ENCODE measurements at places on chromosomes 3 and 15.

- DNase-seq: no peak
Observed at GRCh38 chr3:85254738-85255137, 295.9 kb downstream of the CADM2 start.

DNA sequence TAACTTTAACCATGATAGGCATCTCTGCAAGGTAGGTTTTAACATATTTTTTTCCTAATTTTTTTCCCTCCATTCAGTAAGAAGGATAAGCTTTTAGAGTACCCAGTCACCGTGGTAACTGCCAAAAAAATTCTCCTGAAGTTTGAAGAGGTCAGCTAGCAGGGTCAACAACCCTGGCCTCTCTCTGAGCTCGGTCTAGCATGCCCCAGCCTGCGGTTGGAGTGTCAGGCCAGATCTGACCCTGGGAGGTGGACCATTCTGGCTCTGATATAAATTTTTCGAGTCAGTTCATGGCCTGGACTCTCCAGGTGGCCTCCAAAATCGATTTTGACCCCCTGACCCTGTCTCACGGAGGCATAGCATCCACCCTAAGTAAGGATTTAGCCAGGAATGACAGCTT lies 29.7 kb downstream of the SOX2 start:
- no peak for DNase-seq

- DNase-seq: no peak
Observed at GRCh38 chr3:90034038-90034437, 926.6 kb downstream of the EPHA3 start.

- DNase-seq: no peak
Observed at GRCh38 chr3:128496602-128497304, 3.8 kb upstream of the GATA2 start.

DNA sequence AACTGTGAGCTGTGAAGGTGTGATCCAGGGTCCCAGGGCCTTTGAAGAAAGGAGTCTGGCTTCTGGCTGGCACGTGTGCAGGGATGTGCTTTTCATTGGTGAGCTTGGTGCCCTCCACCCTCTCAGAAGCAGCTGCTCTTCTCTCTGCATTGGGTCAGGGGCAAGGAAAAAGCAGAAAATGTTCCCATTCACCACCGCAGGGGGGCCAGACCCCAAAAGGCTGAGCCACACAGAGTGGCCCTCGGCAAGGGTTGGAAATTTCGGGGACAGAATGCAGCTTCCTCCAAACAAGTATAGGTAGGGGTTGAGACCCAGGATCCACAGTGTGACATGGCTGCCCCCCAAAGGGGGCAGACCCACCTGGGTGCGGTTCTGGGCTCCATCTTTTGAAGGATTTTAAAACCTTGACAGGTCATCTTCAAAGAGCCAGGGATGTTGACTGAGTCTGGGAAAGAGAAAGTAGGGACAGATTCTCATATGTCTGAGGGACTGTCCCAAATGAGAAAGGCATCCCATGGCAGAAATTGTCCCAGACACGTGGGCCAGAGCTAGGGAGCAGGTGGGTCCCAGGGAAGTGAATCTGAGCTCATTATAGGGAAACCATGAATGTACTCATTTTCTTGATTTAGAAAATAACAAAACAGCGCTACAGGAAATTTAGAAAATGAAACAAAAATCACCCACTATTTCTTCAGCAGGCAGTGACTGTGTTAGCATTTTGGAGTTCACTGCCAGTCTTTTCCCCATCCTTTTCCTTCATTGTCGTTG lies 2.7 kb downstream of the CSK start:
- DNase-seq: no peak

GRCh38 chr15:63480441-63480821 lies 24.0 kb upstream of the USP3 start:
- no peak for DNase-seq

- no peak for DNase-seq
Observed at GRCh38 chr3:107524326-107524840, 1.6 kb downstream of the BBX start.

GRCh38 chr3:49673121-49673714 lies 933 bp upstream of the APEH start:
- DNase-seq: no peak

DNA sequence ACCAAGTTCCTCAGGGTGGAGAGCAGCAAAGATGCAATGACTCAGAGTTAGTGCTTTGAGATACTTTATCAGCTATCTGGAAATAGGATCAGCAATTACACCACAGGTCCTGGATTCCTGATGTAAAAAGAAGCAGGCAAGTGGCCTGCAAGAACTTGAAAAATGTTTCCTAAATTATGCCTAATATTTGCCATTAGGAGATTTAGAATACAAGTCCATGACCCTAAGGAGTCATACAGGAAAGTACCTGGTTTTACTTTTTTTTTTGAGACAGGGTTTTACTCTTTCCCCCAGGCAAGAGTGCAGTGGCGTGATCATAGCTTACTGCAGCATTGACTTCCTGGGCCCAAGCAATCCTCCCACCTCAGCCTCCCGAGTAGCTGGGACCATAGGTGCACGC lies 78.8 kb upstream of the CRBN start:
- DNase-seq: no peak

- DNase-seq: no peak
Observed at GRCh38 chr3:12224181-12225147, 64.4 kb upstream of the PPARG start.

GRCh38 chr3:158845765-158846350 lies 44.0 kb downstream of the MFSD1 start:
- no peak for DNase-seq

DNA sequence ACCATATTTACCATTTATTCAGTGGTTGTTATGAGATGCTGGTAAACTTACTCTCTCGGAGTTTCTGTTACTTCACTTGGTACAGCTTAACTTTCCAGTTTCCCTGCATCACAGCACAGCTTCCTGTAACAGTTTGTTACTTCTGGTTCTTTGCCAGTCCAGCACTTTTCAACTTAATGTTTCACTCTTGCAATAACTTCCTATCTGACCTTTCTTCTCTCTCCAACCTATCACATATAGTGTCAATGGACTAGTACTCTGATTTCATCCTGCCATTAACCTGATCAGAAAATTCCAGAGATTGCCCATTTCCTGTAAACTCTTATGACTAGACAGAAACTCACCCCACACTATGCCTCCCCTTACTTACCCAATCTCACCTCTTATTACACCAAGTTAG lies 3.9 kb upstream of the ATP11B start:
- no peak for DNase-seq

GRCh38 chr15:37981775-37982174 lies 47.3 kb downstream of the TMCO5A start:
- no peak for DNase-seq

DNA sequence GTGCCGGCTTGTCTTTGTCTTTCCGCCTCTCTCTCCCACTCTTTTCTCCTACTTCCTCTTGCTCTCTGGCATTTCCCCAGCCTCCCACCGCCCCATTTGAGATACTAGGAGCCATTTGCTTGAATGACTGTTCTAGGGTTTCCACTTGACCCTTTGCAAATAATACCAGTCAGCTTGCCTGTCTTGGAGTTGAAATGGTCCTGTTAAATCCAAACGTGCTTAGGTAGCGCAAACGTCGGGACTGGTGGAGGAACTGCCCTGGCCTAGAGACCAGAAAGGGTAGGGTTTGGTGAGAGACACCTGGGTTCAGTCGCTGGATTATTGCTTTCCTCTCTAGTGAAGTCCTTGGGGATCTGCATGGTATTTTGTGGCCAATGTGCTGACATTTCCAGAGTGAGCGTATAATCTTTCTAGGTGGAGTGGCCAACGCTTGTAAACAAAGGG lies 10.6 kb downstream of the ZIC1 start:
- DNase-seq: no peak

- no peak for DNase-seq
Observed at GRCh38 chr3:12593473-12593872, 36.6 kb downstream of the MKRN2 start.

DNA sequence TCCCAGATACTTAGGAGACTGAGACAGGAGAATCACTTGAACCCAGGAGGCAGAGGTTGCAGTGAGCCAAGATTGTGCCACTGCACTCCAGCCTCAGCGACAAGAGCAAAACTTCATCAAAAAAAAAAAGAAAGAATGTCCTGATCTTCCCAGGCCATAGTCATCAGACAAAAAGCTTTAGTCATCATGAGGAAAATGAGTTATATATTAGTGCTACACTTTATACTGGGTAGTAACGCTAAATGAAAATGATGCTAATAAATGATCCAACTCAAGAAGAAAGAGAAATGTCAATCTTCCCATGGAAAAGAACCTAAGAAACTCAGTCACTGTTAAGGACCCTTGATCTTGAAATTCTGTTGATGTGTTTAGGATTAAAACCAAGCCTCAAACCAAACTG lies 26.3 kb upstream of the TRIM59 start:
- DNase-seq: no peak
